ENCODE measurements at places on chromosomes 6 and 20.
A peak's percentile ranks its signal among the peaks of the same experiment; 100 is the strongest.

DNA sequence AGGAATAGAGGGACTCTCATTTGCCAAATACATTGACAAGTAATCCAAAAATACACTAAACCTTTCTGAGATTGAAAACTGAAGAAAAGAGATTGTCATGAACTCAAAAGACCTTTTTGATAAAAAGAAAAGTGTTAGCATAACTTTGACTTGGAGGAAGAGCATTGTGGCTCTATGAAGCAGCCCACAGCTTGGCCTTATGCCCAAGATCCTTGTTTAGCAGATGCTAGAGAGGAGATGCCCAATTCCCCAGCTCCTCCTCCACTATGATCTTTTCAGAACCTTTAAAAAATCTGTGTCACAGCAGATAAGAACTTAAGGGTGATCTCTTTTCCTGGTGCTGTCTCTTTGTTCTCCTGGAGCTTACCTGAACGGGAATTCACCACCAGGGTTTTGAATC, 35.8 kb upstream of the IGF2R start:
- no peak for DNase-seq

- DNase-seq: peak; percentile 64
These were observed 16.8 kb upstream of the ARFGEF2 start for GRCh38 chr20:48904566-48905296.

GRCh38 chr6:126643352-126643751, 303.4 kb downstream of the CENPW start:
- DNase-seq: no peak

DNA sequence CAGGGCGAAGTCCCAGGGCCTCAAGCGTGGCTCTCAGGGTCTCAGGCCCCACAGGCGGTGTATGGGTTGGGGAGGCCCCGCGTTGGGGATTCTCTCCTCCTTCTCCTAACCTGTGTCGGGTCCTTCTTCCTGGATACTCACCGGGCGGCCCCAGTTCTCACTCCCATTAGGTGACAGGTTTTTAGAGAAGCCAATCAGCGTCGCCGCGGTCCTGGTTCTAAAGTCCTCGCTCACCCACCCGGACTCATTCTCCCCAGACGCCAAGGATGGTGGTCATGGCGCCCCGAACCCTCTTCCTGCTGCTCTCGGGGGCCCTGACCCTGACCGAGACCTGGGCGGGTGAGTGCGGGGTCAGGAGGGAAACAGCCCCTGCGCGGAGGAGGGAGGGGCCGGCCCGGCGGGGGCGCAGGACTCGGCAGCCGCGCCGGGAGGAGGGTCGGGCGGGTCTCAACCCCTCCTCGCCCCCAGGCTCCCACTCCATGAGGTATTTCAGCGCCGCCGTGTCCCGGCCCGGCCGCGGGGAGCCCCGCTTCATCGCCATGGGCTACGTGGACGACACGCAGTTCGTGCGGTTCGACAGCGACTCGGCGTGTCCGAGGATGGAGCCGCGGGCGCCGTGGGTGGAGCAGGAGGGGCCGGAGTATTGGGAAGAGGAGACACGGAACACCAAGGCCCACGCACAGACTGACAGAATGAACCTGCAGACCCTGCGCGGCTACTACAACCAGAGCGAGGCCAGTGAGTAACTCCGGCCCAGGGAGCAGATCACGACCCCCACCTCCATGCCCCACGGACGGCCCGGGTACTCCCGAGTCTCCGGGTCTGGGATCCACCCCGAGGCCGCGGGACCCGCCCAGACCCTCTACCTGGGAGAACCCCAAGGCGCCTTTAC, at the start of gene HLA-G:
Gene HLA-G, plus strand, starts transcription at position 247 of the 892 bp plus-strand sequence. Its CDS starts 20 bp downstream, at position 267.
- no peak for DNase-seq

DNA sequence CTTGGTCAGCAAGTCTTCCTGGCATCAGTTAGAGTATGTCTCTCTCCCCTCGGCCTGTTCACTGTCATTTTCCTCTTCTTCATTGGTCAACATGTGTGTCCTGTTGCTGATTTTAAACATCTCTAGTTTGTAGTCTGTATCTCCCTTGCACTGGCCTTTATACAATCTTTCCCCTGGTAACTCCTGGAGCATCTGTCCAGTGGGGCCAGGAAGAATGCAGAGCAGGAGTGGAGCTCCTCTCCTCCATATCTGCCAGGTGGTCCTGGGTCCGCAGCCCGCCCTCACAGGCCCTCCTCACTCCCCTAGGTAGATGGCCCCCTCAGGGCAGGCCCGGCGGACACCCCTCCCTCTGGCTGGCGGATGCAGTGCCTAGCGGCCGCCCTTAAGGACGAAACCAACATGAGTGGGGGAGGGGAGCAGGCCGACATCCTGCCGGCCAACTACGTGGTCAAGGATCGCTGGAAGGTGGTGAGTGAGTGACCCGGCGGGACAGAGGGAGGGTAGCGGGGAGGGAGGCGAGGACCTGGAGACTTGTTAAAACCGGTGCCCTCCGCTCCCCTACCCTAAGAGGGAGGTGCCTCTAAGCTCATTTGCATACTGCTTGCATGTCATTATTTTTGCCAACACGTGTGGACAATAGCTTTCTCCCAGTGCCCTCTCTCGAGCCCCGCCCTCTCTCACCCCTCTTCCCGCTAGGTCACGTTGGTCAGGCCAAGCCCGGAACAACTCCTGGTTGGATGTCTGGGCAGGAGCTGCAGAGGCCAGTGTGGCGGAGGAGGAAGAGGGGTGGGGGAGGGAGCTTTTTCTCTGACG, 3.2 kb downstream of the TTBK1 start:
- DNase-seq: peak; percentile 89

DNA sequence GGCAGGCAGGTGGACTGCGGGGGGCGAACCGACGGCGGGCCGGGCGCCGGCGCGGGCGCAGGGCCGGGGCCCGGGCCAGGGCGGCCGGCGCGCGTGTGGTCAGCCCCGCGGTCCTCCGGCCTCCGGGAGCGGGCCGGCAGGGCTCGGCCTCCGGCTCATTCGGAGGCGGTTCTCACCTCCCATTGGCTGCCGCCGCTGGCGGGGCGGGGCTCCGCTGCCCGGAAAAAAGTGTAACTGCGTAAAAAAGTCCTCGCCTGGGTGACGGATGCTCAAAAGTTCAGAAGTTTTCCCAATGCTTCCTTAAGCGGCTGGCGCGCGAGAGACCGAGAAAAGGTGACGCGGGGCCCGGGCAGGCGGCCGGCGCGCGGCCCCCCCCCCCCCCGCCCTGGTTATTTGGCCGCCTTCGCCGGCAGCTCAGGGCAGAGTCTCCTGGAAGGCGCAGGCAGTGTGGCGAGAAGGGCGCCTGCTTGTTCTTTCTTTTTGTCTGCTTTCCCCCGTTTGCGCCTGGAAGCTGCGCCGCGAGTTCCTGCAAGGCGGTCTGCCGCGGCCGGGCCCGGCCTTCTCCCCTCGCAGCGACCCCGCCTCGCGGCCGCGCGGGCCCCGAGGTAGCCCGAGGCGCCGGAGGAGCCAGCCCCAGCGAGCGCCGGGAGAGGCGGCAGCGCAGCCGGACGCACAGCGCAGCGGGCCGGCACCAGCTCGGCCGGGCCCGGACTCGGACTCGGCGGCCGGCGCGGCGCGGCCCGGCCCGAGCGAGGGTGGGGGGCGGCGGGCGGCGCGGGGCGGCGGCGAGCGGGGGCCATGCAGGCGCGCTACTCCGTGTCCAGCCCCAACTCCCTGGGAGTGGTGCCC, at the start of gene FOXC1:
Gene FOXC1, plus strand, starts transcription at position 268 of the 849 bp plus-strand sequence. Its CDS starts 531 bp downstream, at position 799.
- peak; percentile 16 for DNase-seq

DNA sequence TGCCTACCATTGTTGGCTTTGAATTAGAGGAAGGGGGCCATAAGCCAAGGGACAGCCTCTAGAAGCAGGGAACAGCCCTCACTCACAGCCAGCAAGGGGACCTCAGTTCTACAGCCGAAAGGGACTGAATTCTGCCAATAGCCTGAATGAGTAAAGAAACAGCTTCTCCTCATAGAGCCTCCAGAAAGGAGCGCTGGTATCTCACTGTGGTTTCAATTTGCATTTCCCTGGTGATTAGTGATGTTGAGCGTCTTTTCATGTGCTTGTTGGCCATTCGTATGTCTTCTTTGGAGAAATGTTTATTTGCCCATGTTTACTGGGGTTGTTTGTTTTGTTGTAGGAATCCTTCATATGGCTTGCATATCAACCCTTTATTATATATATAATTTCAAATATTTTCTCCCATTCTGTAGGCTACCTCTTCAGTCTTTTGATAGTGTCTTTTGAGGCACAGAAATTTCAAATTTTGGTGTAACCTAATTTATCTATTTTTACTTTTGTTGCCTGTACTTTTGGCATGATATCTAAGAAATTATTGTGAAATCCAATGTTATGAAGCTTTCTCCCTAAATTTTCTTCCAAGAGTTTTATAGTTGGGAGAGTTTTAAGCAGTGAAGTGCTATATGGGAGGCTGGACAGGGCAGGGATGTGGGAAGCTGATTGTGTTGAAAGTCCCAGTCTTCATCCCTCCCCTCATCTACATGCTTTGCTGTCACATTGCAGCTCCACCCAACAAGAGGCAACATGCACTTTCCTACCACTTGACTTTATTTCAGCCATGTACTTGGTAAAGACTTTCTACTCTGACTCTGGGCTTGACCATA, 82.3 kb upstream of the SHLD1 start:
- no peak for DNase-seq

GRCh38 chr6:77456531-77457248, 6.6 kb downstream of the HTR1B start:
- peak; percentile 6 for DNase-seq

DNA sequence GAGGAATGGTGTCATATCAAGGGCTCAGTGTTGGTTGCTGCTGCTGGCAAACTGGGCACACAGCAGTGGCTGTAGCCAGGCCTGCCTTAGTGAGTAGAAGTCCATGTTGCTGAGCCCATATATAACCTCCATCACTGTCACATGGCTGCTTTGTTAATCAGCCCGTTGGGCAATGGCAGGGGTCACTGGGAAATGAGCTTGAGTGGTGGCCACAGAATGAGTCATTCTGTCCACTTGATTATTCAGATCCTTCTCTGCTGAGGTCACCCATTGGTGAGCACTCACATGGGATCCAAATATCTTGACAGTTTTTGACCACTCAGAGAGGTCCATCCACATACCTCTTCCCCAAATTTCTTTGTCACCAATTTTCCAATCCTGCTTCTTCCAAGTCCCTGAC, 898.9 kb upstream of the EYS start:
- no peak for DNase-seq

- DNase-seq: peak; percentile 42
These were observed 336 bp upstream of the SMPDL3A start for GRCh38 chr6:122788663-122789181.

- DNase-seq: no peak
These were observed 7.3 kb upstream of the ITPR3 start for GRCh38 chr6:33613795-33614168.

DNA sequence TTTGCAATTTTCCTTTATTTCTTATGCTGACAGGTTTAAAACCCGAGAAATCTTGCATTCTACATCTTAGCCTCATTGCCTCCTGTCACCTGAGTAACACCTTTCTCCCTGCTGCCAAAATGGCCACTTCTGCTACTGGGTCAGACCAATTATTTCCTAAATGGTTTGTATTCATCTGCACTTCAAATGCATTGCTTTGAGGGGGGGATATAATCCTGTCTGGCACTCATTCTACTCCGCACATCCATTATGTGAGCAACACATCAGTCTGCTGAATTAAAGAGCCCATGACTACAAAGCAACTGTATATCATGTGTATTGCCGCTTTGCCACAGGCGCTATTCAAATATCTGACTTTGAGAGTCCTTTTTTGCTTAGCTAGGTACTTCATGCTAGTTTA, 141.6 kb upstream of the TSHZ2 start:
- DNase-seq: no peak

DNA sequence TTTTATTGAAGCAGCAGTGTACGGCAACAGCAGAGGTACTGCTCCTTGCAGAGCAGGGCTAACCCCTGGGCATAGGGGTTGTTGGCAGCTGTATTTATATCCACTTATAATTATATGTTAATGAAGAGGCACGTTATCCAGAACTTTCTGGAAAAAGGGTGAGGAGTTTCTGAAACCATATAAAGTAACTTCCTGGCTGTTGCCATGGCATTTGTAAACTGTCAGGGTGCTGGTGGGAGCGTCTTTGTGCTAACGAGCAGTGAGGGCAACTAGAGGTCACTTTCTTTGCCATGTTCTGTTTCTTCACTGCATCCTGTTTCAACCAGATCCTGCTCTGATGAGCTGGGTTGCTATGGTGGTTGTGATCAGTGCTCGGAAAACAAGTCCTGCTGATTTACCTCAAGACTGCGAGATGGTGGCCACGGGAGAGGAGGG, 11.1 kb upstream of the ARFGEF2 start:
- no peak for DNase-seq

GRCh38 chr20:2379511-2380229, 1.0 kb upstream of the TGM6 start:
- no peak for DNase-seq

DNA sequence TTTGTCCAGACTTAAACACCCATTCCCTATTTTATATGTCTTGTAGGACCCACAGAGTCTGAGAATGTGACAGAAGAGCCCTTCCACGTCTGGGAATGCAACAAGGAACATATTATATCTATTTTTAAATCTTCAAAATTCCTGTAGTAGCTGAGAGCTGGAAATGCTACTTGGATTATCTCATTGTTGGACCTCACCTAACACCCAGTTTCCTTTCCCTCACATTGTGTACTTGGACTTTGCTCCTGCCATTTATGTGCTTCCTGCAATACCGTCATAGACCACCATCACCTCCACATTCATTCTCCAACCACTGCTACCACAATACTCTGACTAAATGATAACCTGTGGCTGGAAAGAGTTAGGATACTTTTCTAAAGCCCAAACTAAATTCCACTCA, 335.4 kb downstream of the COL12A1 start:
- DNase-seq: no peak

GRCh38 chr6:43796168-43796567, 26.2 kb downstream of the VEGFA start:
- DNase-seq: no peak

DNA sequence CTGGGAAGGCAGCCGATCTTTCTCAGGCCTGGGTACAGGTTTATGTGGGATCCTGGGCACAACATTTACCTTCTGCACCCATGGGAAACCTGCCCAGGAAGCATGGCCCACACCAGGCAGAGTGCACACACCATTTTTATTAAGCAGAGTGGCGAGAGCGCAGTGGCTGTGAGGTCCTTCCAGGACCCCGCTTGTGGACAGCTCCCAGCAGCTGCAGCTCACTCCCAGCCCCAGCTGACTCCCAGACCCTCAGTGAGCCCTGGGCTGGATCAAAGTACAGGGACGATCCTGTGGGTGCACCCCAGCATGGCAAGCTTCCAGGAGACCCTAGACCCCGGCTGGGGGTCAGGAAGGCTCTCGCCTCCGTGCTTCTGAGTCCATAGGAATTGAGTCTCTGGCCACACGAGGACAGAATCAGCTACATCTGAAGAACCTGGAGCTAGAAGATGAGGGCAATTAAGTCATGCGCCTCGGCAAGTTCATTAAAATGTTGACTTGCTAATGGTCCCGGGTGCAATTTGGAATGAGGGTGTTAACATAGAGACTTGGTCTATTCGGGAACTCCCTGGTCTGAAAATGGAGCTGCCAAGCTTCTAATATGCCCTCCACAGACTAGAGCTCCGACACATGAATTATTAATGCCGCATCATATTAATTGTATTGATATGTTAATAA, 65.4 kb upstream of the SLCO4A1 start:
- no peak for DNase-seq

DNA sequence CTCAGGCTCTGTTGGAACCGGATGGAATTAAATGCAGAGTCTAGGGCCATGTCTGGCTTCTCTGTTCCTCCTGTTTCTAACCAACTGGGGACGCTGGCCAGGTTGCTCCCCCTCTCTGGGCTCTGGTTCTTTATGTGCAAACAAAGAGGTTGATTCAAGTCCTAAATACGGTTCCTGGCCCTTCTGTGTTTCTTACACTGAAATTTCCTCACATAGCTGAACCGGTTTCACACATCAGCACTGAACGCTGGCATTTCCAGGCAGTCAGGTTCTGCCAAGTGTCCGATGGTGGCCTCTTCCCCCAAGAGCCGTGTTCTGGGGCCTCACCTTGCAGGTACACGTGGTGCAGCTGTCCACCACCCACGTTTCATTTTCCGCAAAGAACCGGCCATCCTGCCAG, 13.5 kb downstream of the THBS2 start:
- DNase-seq: no peak

Measured in NCI-H524 (cell line).